ENCODE measurements at places on chromosomes 1 and 21. TPM values are rescaled to one million over a fixed set of nuclear protein-coding genes. Genes with fewer than 3 reads are reported as not detected.

GRCh38 chr1:25442178-25442577 lies 11.5 kb downstream of the MACO1 start:
- DNase-seq, result peak; percentile 40

DNA sequence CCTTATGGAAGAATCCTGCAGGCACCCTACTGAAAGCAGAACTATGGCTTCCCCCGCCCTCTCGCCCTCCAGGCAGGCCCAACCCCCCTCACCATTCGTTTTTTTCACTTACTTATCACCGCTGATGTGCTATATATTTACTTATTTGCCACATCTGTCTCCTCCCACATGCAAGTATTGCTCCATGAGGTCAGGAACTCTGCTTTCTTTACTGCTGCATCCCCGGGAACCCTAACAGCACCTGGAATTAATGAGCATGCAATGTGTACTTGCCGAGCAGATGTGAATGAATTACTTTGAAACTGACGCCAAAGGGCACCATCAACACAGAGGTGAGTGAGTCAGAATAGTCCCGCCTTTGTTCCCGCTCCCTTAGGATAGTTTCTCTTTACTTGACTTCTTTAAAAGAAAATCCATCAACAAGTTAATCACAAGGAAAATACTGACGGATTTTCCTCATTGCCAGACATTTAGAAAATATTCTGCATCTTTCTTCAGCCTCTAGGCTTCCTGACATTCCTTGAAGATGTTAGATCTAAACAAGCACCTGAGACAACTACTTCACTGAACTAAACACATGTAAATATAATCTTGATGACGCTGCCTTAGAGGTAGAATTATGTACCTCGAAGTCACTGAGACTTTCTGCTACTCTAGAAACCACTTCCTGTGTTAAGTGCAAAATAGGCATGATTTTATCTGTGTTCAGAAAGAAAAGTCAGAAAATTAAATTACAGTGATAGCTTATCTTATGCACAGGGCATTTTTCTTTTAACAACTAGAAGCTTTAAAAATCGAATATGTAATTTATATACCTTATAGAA lies 17.5 kb upstream of the RAB4A start:
- no peak for DNase-seq

DNA sequence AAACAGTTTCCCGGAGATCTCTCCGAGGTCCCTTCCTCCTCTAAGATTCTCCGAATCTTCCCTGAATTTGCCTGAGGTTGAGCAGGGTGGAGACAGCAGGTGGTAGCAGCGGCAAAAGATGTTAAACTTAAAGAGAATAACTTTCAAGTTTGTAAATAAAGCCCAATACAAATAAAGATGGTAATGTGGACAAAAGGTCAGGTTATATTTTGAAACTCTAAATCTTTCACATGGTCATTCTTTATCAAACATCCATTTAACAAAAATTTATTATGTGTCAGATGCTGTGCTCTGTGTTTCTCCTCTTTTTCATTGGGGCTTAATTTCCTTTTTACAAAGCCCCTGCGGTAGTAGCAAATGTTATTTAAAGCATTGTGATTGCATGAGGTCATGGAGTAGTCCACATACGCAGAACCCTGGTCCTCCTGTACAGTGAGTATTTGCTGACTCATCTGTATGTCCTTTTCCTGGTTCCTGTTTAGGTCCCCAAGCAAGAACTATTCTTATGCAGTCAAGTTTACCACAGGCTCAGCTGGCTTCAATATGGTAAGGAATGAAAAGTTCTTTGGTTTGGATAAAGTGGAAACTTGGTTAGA lies 119.2 kb downstream of the ITSN1 start:
- DNase-seq, result peak; percentile 98

DNA sequence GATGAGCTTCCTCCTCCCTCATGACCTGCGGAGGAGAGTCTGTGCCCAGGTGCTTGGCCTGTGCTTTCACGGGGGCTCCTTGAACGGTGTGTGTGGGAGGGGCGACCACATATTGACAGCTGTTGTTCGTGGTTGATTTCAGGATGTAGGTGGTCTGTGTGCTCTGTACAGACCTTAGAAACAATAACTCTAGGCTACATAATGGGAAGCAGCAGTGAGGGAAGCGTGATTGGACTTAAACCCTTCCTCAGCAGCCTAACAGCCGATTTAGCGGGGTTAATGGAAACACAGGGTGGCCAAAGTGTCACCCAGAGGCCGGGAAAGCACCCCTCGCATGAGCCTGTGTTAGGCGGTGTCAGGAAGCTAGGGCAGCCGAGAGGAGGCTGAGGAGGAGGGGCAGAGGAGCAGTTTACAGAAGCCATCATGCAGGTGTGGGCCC lies 56.0 kb downstream of the TBCE start:
- DNase-seq, result no peak

GRCh38 chr1:55860326-55860725 lies 645.2 kb upstream of the USP24 start:
- DNase-seq, result no peak

The SLAMF7 gene
- total RNA-seq, result not detected

The MASP2 gene
- not detected for total RNA-seq

The MROH7 gene
- not detected for total RNA-seq

The CRYBG2 gene
- not detected for total RNA-seq

All from LHCN-M2 (cell line).